ENCODE measurements at places on chromosomes 6 and 20. TPM values are rescaled to one million over a fixed set of nuclear protein-coding genes. Genes with fewer than 3 reads are reported as not detected.

TOX2 gene
- 48.1 TPM for total RNA-seq

FAM120B gene
- 62.2 TPM for total RNA-seq

OTOR gene
- total RNA-seq, result not detected

WFDC12 gene
- not detected for total RNA-seq

APOBEC2 gene
- total RNA-seq, result 1.2 TPM

SLC13A3 gene
- total RNA-seq, result 4.1 TPM

TNFRSF6B gene
- 26.2 TPM for total RNA-seq

VWA7 gene
- 6.3 TPM for total RNA-seq

GHRH gene
- not detected for total RNA-seq

ATAT1 gene
- 36.4 TPM for total RNA-seq

ARMC12 gene
- total RNA-seq, result 104 TPM

PACRG gene
- 54.0 TPM for total RNA-seq

WFDC10B gene
- 1.0 TPM for total RNA-seq

VNN1 gene
- 0.37 TPM for total RNA-seq

CAGE1 gene
- 5.7 TPM for total RNA-seq

PRR18 gene
- 0.62 TPM for total RNA-seq

NOTCH4 gene
- 26.9 TPM for total RNA-seq

UQCC2 gene
- 36.2 TPM for total RNA-seq

PLCB4 gene
- total RNA-seq, result 15.5 TPM

MOXD1 gene
- 3.1 TPM for total RNA-seq

PLCB1 gene
- total RNA-seq, result 9.8 TPM

LRRC73 gene
- total RNA-seq, result 29.3 TPM

CD93 gene
- 9.4 TPM for total RNA-seq

ERVFRD-1 gene
- not detected for total RNA-seq

EXOC2 gene
- total RNA-seq, result 44.3 TPM

MYLK2 gene
- 1.3 TPM for total RNA-seq

CFB gene
- total RNA-seq, result 4.8 TPM

BPI gene
- 17.5 TPM for total RNA-seq

LGSN gene
- total RNA-seq, result 1.8 TPM

SIGLEC1 gene
- 4.3 TPM for total RNA-seq

SLC2A4RG gene
- total RNA-seq, result 141 TPM

ATP9A gene
- total RNA-seq, result 89.3 TPM

DSN1 gene
- total RNA-seq, result 24.6 TPM

SLPI gene
- 8.2 TPM for total RNA-seq

TREML2 gene
- total RNA-seq, result 1.8 TPM

LY6G6F gene
- not detected for total RNA-seq

CRISP3 gene
- total RNA-seq, result not detected

HDAC2 gene
- total RNA-seq, result 146 TPM

SLC17A1 gene
- total RNA-seq, result 1.0 TPM

TPD52L1 gene
- 20.6 TPM for total RNA-seq

TFAP2D gene
- total RNA-seq, result not detected

ZNF165 gene
- total RNA-seq, result 9.2 TPM

RBPJL gene
- 0.43 TPM for total RNA-seq

C6orf58 gene
- not detected for total RNA-seq

DNAAF9 gene
- 31.6 TPM for total RNA-seq

REM1 gene
- total RNA-seq, result 2.6 TPM

FAM184A gene
- 36.3 TPM for total RNA-seq

RGS17 gene
- total RNA-seq, result 3.1 TPM

GNRH2 gene
- not detected for total RNA-seq

TMEM200A gene
- 3.6 TPM for total RNA-seq

OOEP gene
- 14.1 TPM for total RNA-seq

EYA4 gene
- total RNA-seq, result 11.3 TPM

CENPW gene
- total RNA-seq, result 11.8 TPM

HLA-DQB1 gene
- total RNA-seq, result 1.7 TPM
